SIG-M5 (cell line): ENCODE measurements at places on chromosomes 6 and 20.

- DNase-seq, result no peak
Observed at GRCh38 chr6:604579-604978, 52.3 kb downstream of the HUS1B start.

DNA sequence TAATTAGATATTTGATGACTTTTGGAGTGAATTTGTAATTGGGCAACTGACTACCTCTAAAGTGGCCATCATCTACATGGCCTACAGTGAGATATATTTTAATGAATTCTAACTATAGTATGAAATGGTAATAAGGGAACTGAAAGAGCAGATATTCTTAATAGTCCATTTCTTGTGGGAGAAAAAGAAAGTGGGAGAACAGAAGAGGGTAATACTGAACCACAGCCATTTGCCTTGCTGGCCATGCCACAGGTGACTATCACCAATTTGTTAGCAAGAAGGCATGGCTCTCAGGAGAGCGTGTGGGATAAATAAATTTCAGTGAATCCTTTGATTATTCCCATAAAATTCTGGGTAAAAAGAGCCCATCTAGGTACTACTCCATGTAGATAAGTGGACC is 1074.0 kb upstream of the MAP3K7 start:
- DNase-seq, result no peak

DNA sequence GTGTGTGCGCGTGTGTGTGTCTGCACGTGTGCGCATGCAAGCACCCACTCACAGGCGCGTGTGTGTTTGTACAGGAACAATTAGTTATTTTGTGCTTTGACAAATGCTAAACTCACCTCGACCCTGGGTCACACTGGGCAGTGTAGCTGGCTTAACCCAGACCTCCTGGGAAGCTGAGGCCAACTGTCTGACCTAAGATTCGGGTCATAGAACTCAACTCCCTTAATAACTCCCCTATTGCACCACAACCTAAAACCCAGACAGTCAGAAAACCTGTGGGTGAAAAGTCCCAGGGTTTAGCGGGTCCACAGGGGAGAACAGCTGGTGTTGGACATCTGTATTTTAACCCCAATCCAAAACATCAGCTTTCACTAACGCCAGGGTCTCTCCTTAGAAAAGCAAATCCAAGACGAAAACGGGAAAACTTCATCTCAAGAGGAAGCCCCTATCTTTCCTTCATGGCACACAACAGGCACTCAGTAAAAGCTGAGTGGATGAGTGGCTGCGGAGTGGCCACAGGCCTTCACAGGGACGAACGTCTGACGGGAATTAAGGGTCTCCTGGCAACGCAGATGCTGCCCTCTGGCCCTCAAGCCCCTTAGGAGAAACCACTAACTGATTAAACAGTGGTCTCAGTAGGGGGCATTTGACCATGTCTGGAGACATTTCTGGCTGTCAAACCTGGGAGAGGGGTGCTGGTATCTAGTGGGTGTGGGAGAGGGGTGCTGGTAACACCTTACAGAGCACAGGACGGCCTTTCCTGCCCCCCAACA is 4.5 kb downstream of the PMEPA1 start:
- no peak for DNase-seq

DNA sequence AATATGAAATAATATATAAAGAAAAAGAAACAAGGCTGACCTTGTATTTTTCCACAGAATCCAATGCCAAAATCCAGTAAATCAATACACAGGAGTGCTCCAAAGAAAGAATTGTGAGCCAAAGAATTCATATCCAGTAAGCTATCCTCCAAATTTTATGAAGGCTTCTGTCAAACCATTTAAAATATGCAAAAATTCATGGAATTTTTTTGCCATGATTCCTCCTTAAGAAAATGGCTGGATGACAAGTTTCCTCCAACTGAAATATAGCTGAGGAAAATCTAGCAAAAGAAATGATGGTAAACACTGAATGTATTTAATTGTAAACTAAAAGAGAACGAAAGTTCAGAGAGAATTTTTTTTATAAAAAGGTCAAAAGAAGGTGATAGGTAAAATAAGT is 290.3 kb downstream of the UBE3D start:
- DNase-seq, result no peak

DNA sequence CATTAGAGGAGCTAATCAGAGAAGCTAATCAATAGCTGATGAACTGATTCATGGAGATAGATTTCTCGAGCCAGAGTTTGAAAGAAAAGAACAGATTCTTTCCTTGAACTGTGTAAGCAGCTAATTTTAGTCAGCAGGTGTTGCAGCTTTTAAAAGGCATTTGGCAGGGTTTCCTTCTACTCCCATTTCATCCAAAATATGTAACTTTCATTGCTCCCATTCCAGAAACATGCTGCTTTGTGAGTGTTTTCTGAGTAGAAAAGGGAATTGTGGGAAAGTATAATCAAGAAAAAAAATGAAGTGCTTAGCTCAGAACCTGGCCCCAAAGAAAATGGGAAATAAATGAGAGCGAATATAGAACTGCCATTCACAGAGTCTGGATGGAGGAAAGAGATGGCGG is 20.8 kb downstream of the SLC35F1 start:
- no peak for DNase-seq

- no peak for DNase-seq
Observed at GRCh38 chr6:116557893-116558292, 4.3 kb downstream of the CALHM4 start.

DNA sequence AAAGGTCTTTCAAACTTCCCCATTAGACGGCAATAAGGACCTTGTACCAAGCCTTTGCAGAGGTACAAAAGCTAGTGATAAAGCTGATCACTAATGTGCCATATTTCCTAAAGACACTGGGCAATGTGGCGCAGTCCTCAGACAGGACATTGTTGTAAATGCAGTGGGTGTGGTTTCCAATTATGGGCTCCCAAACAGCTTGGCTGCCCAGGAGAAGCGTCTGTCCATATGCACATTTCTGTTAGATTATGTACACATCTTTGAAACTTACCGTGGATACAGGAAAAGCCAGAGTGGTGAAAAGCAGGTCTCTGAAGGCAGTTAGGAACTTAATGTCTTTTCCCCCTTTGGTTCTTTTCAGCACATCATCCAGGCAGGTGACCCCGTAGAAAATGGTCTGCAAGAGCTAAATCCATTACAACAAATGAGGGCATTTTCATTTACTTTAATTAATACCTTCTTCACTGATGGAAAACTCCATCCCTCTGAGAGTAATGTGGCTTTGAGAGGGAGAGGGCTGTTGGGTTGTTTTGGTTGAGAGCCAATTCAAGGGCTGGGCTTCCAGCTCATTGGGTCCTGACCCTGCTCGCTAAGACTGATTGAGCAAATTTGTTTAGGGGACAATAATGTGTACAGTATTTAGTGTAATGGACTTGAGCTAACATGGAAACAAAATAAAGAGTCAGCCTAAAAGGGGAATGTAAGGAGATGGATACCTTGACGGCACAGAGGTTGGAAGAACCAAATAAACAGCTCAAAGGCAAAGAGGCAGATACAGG is 10.4 kb downstream of the ADTRP start:
- DNase-seq, result no peak

GRCh38 chr6:144216668-144217218 is 66.4 kb downstream of the STX11 start:
- no peak for DNase-seq

DNA sequence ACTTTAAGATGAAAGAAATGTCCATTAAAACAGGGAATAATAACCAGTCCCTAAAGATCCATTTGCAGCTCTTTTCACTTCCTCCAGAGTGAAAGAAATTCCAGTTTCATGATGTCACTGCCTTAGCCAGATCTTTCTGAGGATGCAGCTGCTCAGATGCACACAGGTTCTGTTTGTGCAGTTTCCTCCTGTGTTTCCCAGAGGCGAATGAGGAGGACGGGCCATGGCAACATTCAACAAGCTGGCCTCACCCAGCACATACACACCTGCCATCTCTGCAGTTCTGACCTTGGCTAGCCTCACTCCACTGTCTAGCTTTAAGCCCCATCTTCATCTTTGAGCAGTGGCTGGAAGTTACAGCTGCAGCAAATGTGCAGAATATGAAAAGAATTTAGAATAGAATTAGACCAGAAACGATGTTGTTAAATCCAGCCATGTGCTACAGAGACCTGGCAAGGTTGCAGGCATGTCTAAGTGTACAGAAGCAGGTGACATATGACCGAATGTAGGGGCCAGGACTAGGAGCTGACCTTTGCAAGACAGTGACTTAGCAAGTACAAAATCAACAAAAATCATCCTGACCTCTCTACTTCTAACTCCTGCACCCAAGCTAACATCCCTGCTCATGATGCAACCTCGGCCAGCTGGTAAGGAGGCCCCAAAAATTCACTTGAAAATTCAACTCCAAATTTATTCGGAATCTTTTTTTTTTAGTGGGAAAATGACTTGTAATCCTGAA is 35.0 kb downstream of the FAM50B start:
- no peak for DNase-seq

DNA sequence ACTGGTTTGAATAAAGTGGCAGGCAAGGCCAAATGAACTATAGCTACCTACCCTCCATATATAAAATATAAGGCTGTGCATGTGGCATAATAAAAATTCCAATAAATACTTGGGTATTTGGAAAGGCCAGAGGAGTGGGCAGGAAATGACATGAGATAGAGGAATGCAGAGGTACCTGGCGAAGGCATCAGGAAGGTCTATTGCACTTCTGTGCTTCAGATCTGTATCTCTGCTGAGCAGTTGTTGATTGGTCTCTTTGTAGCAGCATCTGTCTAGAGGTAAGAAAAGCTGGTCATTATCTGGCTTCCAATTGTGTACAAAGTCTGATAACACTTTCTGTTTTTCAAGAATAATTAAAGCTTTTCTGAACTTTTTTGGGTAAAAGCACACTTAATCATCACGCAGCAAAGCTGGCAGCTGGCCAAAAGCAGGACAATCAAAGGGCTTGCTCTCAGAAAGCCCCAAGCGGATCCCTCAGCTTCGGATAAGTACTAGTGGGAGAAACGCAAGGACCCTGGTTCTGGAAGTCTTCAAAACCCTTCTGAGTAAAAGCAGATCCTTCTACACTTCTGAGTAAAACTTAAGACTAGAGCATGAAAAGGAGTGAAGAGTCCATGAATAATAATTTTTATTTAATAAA is 120.1 kb upstream of the TCF21 start:
- DNase-seq, result no peak

DNA sequence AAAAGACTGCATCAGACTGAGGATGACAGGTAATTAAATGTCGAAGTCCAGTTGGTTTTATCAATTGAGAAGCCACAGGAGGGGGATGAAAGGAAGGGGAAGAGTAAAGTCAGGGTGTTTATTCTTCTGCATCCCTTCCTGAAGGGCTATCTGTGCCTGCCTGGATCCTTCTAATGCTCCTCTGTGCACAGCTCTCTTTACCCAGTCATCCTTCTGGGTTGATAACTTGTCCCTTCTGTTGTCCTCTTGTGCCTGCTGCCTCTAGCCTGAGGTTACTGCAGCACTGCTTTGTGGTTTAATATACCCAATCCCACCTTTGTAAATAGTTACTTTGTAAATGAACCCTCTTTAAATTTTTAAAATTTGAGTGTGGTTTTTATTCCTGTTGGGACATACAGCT is 1127.3 kb downstream of the EPHA7 start:
- DNase-seq, result no peak

DNA sequence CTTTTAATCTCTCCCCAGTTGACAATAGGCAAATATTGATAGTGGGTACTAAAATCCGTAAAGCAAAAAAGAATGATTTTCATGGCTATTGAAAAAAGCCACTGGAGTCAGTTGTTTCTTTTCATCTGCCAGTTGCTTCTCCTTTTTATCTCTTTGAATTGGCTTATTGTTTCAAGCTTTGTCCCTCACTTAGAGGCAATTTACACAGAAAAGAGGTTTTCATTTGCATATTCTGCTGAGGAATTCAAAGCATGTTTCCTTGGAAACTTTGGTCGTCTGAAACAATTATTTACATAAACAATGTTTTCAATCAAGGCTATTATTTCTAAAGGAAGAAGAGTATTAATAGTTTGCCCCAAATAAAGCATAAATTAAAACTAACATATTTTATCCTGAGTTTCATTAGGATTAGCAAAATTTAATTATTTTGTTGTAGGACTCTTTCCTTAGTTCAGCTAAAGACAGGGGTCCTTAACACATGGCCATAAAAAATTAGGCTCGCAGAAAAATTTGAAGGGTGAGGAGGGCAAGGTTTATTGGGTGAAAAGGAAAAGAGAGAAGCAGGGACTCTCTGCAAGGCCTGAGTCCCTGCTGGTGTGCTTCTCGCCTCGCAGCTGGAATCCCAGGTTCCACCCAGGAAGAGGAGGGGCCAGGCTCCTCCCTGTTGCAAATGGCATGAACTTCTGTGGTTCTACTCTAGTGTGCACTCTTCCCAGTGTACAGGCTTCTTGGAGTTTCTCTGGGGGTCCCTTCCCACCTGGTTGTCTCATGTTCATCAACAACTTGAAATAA is 138.8 kb upstream of the LAMA2 start:
- DNase-seq, result no peak

GRCh38 chr6:155333414-155333813 is 19.1 kb upstream of the TFB1M start:
- DNase-seq, result no peak

GRCh38 chr20:11473983-11474382 is 443.7 kb upstream of the BTBD3 start:
- no peak for DNase-seq

- DNase-seq, result no peak
Observed at GRCh38 chr6:27296106-27296783, 15.8 kb downstream of the POM121L2 start.

DNA sequence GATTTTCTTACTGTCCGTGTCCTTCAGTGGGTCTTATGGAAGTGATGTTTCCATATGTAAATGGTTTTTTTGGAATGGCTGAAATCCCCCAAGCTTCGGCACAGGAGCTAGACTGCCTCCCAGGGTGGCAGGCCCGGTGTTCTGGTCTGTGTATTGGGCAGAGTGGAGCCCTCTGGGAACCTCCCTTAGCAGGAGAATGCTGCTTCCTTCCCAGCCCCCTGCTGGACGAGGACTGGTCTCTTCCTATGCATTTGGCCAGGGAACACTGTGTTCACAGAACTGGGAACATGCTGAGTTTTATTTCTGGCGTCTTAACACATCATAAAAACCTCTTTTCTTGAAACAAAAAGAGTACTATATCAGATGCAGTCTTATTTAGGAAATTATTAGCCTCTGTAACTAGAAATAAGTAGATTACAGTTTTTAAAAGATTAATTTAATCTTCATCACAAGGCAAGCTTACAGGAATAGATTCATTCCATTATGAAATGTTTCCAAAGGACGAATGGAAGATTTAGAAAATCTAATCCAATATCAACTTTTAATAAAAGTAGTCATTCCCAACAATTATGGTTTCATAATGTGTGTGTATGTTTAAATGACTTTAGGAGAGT is 56.6 kb downstream of the SYTL3 start:
- DNase-seq, result no peak

GRCh38 chr6:129685662-129686031 is 24.3 kb downstream of the ARHGAP18 start:
- peak; percentile 2 for DNase-seq

GRCh38 chr6:95578106-95578410 is 723 bp downstream of the MANEA start:
- no peak for DNase-seq

- no peak for DNase-seq
Observed at GRCh38 chr6:137843211-137843610, 23.8 kb upstream of the TNFAIP3 start.
